ENCODE measurements at places on chromosomes 2 and 18. TPM values are rescaled to one million over a fixed set of nuclear protein-coding genes. Genes with fewer than 3 reads are reported as not detected.

Gene DNER
- total RNA-seq = 0.30 TPM

Gene CLEC4F
- not detected for total RNA-seq

Gene CNTNAP5
- total RNA-seq = not detected

Gene TRIM54
- total RNA-seq = not detected

Gene ABHD3
- total RNA-seq = 5.9 TPM

Gene IL1R1
- total RNA-seq = 25.5 TPM

Gene DCC
- total RNA-seq = not detected

Gene GPR75
- 2.7 TPM for total RNA-seq

Gene FBLN7
- total RNA-seq = 0.30 TPM

Gene ABCG5
- total RNA-seq = not detected

Gene UGT1A5
- not detected for total RNA-seq

Gene PARD6G
- 6.8 TPM for total RNA-seq

Gene FOXD4L1
- 0.30 TPM for total RNA-seq

Gene ZC3H6
- total RNA-seq = 6.7 TPM

Gene LRRFIP1
- 46.3 TPM for total RNA-seq

Gene DES
- 5.3 TPM for total RNA-seq

Gene IL1A
- 86.3 TPM for total RNA-seq

Gene CBLN2
- total RNA-seq = not detected

Gene SERPINB13
- not detected for total RNA-seq

Gene INHA
- total RNA-seq = not detected

Gene SULT1C4
- total RNA-seq = 0.30 TPM

Gene ERCC3
- 45.1 TPM for total RNA-seq

Gene DSG1
- total RNA-seq = not detected

Gene ADAM23
- total RNA-seq = 49.3 TPM

Gene OXER1
- total RNA-seq = not detected

Gene DNPEP
- 52.6 TPM for total RNA-seq

Gene HOXD4
- 0.30 TPM for total RNA-seq

Gene GNLY
- total RNA-seq = not detected

Gene FSHR
- total RNA-seq = not detected

Gene HAUS1
- total RNA-seq = 57.3 TPM

Gene HTR2B
- total RNA-seq = 2.1 TPM

Gene PAX8
- total RNA-seq = 0.65 TPM
